ENCODE measurements at places on chromosomes 1 and 21.

GRCh38 chr1:151060007-151060656, at the start of gene MLLT11:
MLLT11 (plus strand) TSS chr1:151060397; CDS start chr1:151067225, 6,828 bp downstream.
- peak; percentile 54 for DNase-seq

DNA sequence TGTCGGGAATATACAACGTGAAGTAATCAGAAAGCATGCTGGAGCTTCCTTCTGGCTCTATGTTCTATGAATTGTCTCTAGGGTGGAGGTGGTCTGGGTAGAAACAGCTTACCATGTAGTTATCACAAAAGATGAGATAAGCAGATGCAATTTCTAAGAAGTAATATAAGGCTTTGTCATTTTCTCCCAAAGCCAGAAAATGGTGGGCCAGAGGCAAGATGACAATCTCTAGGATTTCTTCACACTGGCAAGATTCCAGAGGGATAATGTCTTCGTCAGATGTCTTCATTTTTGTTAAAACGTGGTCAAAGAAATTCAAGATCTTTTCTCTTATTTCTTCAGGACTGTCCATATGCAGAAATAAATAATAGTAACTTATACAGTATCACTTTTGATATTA, 77.7 kb downstream of the ADCY10 start:
- no peak for DNase-seq

GRCh38 chr1:14120895-14121294, 420.9 kb downstream of the PRDM2 start:
- DNase-seq, result no peak

GRCh38 chr1:16143566-16144324, 12.1 kb downstream of the EPHA2 start:
- no peak for DNase-seq

DNA sequence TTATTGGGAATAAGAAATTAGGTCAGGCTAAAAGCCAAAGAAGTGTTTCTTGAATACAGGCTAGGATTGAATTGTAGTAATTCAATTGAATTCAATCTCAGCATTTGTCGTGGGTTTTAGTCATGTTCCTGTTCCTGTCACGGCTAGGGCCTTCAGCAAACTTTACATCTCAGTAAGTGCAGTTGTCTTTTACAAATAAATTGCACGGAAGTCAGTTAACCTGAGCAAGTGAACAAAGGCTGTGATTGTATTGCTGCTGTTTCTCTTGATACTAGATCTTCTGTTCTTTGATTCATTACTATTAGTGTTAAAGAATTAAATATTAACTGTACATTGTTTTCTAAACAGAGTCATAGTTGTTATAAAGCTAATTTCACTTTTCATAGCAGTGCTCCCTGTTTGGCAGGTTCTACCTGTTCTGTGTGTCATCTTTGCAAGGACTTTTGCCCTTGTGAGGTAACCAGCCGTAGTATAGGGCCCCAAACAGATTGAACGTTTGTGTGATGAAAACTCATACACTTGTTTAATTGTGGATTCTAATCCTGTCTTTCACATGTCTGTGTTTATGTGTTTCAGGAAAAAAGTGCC, 164.4 kb downstream of the EDEM3 start:
- DNase-seq, result no peak

GRCh38 chr1:165592945-165593823, 37.9 kb upstream of the MGST3 start:
- peak; percentile 44 for DNase-seq
